ENCODE measurements at places on chromosomes 6 and 20.

DNA sequence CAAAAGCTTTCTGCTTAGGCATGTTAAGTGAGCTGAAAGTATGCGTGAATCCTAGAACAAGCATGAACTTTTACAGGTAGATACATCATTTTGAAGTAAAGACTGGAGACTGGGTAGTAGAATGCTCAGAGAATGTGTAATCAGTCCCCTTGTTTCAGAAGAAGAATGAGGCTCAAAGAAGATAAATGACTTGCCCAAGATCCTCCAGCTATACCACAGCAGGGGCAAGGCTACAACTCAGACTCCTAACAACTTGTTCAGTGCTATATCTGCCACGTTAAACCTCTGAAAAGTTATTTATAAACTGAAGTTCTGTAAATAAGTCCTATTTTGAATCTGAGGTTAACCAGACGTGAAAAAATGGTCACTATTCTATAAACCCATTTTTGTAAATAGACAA, 2.9 kb downstream of the RIPOR2 start:
- peaks cover 14% of the 10 kb centered on the region for H3K27me3 ChIP-seq
- H3K4me3 ChIP-seq = no peak overlapping the region
- no peak for DNase-seq
- H3K27ac ChIP-seq = no peak overlapping the region
- H3K36me3 ChIP-seq = no peaks in the 10 kb centered on the region

DNA sequence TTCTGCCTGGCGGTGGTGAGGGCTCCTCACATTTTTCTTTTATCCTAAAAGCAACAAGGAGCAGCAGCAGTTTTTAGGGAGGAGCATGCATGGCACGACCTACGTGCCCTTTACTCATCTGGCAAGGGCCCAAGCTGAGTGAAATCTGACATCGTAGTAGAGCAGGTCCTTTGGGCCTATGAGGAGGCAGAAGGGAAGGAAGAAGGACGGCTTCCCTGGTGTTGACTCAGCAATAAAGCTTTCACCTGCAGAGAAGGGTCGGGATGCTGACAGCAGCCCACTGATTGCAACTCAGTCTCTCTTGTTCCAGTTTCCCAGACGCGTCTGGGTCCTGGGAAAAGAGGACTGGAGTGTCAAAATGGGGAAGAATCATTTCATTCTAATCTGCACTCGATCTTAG, 409.1 kb upstream of the AGPAT4 start:
- H3K27ac ChIP-seq = no peak overlapping the region
- no peaks in the 10 kb centered on the region for H3K4me1 ChIP-seq
- no peak for DNase-seq
- H3K27me3 ChIP-seq = no peaks in the 10 kb centered on the region
- H3K4me3 ChIP-seq = no peak overlapping the region

- H3K4me1 ChIP-seq = no peaks in the 10 kb centered on the region
- no peak overlapping the region for H3K27ac ChIP-seq
- no peak overlapping the region for H3K4me3 ChIP-seq
- H3K36me3 ChIP-seq = no peaks in the 10 kb centered on the region
- no peak for DNase-seq
Observed at GRCh38 chr6:31225735-31226134, 46.2 kb downstream of the HLA-C start.

DNA sequence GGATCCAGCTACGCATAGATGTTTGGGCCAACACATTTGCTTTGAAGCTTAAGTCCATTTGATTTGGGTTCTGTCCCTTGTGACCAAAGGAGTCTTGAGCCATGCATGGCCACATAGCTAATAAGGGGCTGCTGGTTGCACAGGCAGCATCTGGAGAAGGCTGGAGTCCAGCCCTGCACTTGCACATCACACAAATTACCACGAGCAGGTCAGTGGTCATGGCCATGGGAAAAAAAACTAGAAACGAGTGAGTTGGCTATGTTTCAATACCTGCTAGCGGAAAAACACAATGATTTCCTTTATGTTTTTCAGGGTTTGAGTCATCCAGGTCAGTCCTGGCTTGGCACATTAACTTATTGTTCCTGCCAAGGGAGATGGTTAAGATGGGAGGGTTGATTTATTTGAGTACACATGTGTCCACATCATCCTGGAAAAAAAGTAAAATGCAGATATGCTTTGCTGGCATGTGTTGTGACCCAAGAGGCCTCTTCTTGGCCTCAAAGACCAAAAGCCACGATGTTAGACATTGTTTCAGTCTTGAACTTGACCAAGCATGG, 5.6 kb upstream of the STX16 start:
- H3K4me3 ChIP-seq = no peak overlapping the region
- H3K4me1 ChIP-seq = peaks cover 5% of the 10 kb centered on the region
- H3K27me3 ChIP-seq = peaks cover 23% of the 10 kb centered on the region
- DNase-seq = no peak
- H3K36me3 ChIP-seq = no peaks in the 10 kb centered on the region

DNA sequence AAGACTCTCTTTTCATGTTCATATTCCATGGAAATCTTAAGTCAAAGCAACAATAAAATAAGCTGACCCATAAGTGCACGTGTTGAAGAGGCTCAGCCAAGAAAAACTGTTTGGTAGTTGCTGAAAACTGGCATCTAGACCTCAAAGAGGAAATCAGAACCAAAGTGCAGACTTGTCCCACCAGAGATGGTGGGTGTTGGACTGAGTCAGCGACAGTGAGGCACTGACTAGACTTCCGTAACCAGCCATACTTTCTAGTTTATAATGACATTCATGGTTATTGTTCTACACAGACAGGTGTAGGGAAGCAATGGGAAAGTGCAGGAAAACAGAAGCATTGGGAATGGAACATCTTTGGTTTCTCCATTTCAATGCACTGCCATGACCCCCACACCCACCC, 175.7 kb upstream of the AGPAT4 start:
- no peak for DNase-seq
- H3K4me1 ChIP-seq = peaks cover under 1% of the 10 kb centered on the region
- no peaks in the 10 kb centered on the region for H3K36me3 ChIP-seq

GRCh38 chr6:126337323-126337722, 2.6 kb upstream of the CENPW start:
- H3K4me3 ChIP-seq = no peak overlapping the region
- DNase-seq = no peak
- H3K27ac ChIP-seq = no peak overlapping the region
- H3K36me3 ChIP-seq = no peaks in the 10 kb centered on the region

DNA sequence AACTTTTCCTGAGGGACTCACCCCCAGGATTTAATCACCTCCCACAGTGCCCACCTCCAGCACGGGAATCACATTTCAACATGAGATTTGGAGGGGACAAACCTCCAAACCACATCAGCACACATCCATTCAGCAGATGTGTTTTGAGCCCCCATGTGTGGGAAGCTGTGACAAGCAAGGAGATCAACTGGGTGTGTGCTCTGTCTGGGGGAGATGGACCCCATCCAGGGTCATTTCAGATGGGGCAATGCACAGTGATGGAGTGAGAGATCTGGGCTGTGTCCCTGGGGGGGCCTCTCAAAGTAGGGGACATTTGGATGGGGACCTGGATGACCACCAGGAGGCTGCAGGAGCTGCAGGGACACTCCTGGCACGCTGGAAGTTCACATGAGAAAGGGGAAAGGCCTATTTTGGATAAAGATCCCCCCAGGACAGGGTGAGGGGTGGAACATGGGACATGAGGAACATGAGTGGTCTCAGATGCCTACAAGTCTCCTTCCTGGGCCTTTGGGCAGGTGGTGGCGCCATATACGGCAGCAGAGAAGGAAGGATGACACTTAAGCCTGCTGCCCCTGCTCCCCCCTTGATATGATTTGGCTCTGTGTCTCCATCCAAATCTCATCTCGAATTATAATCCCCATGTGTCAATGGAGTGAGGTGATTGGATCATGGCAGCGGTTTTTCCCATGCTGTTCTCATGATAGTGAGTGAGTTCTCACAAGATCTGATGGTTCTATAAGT, 49.6 kb downstream of the SLC2A10 start:
- no peak overlapping the region for H3K27ac ChIP-seq
- DNase-seq = no peak
- no peak overlapping the region for H3K4me3 ChIP-seq
- no peaks in the 10 kb centered on the region for H3K4me1 ChIP-seq
- H3K27me3 ChIP-seq = peaks cover 3% of the 10 kb centered on the region

DNA sequence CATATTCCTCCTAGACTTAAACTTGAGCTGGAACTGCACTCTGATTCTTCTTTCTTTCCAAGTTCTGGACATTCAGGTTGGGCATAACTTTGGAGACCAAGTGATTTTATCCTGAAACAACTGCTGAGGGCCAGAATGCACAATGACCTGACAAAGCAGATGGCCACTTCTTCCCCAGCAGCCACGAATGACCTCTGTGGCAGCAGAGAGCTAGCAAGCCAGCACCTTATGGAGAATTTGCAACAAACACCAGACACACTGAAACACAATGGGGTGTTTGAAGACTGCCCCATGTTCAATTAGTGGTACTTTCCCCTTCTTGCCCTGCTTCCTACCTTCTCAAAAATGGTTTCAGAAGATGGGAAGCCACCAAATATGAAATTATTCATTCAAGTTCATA, 4.2 kb upstream of the TENT5A start:
- peaks cover 18% of the 10 kb centered on the region for H3K4me1 ChIP-seq
- H3K27me3 ChIP-seq = no peaks in the 10 kb centered on the region
- H3K36me3 ChIP-seq = no peaks in the 10 kb centered on the region
- H3K27ac ChIP-seq = no peak overlapping the region

DNA sequence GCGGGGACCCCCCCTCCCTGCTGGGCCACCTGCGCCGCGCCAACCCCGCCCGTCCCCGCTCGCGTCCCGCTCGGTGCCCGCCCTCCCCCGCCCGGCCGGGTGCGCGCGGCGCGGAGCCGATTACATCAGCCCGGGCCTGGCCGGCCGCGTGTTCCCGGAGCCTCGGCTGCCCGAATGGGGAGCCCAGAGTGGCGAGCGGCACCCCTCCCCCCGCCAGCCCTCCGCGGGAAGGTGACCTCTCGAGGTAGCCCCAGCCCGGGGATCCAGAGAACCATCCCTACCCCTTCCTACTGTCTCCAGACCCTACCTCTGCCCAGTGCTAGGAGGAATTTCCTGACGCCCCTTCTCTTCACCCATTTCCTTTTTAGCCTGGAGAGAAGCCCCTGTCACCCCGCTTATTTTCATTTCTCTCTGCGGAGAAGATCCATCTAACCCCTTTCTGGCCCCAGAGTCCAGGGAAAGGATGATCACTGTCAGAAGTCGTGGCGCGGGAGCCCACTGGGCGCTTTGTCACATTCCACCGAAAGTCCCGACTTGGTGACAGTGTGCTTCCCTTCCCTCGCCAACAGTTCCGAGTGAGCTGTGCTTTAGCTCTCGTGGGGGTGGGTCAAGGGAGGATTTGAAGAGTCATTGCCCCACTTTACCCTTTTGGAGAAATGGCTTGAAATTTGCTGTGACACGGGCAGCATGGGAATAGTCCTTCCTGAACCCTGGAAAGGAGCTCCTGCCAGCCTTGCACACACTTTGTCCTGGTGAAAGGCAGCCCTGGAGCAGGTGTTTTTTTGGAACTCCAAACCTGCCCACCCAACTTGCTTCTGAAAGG, 2.1 kb downstream of the VEGFA start:
- peak overlapping the region; percentile 96 for H3K27ac ChIP-seq
- peaks cover 41% of the 10 kb centered on the region for H3K4me1 ChIP-seq
- H3K27me3 ChIP-seq = no peaks in the 10 kb centered on the region
- DNase-seq = peak; percentile 48

DNA sequence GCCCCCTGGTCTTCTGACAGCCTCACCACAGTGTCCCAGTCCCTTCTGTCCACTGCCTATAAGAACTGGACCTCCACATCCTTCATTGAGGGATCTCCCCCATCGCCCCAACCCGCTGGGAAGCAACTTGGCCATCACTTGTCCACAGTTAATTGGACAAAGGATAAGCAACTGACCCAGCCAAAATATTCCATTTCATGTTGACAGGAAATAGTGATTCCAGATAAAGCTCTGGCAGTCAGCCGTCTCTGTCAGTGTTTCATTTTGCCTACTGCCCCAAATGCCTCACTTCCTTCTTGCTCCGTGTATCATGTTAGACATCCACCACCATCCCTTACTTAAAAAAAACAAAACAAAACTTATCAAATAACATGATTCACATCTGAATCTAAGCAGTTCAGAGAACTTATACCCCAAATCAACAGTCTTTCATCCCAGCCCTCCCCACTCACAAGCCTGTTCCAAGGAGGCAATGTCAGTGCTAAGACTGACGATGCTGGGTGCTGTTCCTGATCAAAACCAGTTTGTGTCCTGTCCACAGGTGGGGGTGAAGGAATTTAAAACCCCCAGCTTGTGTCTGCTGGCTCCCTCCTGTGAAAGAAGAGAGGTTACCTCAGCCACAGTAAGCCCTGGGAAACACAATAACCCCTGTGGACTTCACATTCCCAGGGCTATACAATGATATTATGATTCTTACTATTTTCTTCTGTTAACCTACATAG, 162.5 kb downstream of the WDR27 start:
- peaks cover 11% of the 10 kb centered on the region for H3K36me3 ChIP-seq
- peaks cover 4% of the 10 kb centered on the region for H3K4me1 ChIP-seq
- H3K27me3 ChIP-seq = no peaks in the 10 kb centered on the region

DNA sequence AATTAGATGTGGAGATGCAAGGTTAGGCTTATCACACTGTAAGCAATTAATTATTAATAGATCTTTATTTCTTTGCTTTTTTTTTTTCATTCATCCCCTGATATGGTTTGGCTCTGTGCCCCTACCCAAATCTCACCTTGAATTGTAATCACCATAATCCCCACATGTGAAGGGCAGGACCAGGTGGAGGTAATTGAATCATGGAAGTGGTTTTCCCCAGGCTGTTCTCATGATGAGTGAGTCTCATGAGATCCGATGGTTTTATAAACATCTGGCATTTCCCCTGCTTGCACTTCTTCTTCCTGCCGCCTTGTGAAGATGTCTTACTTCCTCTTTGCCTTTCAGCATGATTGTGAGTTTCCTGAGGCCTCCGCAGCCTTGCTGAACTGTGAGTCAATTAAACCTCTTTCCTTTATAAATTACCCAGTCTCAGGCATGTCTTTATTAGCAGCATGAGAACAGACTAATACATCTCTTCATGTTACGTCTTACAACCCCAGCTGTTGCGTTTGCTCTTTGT, 333.8 kb downstream of the CDH26 start:
- H3K4me1 ChIP-seq = no peaks in the 10 kb centered on the region
- H3K4me3 ChIP-seq = no peak overlapping the region
- no peaks in the 10 kb centered on the region for H3K36me3 ChIP-seq
- peaks cover 5% of the 10 kb centered on the region for H3K27me3 ChIP-seq
- DNase-seq = no peak

DNA sequence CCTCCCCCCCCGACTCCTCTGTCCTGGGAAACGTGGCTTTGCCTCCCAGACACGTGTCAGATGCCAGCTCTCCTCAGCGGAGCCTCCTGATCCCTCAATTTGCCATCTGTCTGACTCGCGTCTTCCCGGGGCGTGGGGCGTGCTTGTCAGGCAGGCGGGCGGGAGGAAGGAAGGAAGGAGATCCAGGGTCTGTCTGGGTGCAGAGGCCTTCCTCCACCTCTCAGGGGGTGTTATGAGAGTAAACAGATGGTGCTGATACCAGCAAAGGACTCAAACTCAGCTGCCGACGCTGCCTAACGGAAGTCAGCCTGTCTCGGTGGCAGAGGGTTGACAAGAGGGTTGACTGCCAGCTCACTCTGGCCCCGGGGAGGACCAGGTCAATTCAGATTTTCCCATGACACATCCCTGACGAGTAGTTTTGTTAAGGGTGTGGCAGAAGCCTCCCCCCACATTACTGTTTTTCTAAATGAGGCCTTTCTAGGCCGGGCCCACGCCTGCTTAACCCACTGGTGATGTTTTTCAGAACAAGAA, 17.0 kb downstream of the UQCC2 start:
- H3K27ac ChIP-seq = peak overlapping the region; percentile 64
- peaks cover 10% of the 10 kb centered on the region for H3K4me1 ChIP-seq
- DNase-seq = no peak
- peaks cover 7% of the 10 kb centered on the region for H3K36me3 ChIP-seq
- no peak overlapping the region for H3K4me3 ChIP-seq
- H3K27me3 ChIP-seq = no peaks in the 10 kb centered on the region
